Neuronal stem cell (in vitro differentiated cells): ENCODE measurements at places on chromosomes 4 and X.

GRCh38 chrX:139795196-139795595 lies 87.2 kb upstream of the MCF2 start:
- H3K4me3 ChIP-seq: no peak overlapping the region
- no peaks in the 10 kb centered on the region for H3K36me3 ChIP-seq
- H3K27me3 ChIP-seq: no peaks in the 10 kb centered on the region
- H3K4me1 ChIP-seq: no peaks in the 10 kb centered on the region
- no peak overlapping the region for H3K27ac ChIP-seq
- no peak for DNase-seq

DNA sequence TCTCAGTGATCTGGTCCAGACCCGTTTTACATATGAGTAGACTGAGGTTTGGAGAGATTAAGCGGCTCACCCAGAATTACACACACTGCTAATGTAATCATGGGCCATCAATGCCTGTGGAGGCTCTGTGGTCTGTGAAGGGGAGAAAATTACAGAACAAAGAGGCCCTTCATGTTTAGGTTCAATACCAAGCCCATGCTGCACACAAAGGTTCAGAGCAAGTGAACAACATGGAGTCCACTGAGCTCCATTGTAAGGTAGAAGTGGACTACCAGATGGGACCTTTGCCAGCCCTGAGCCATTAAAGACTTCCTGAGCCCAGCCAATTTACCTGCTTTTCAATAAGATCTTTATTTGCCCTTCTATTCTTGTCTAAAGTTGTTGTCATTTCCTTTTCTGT lies 109.8 kb downstream of the LUZP4 start:
- H3K36me3 ChIP-seq: no peaks in the 10 kb centered on the region
- DNase-seq: no peak
- H3K4me1 ChIP-seq: no peaks in the 10 kb centered on the region
- no peak overlapping the region for H3K4me3 ChIP-seq

GRCh38 chrX:46788902-46789301 lies 30.0 kb upstream of the SLC9A7 start:
- no peaks in the 10 kb centered on the region for H3K4me1 ChIP-seq
- no peaks in the 10 kb centered on the region for H3K27me3 ChIP-seq
- H3K27ac ChIP-seq: no peak overlapping the region

- H3K4me3 ChIP-seq: no peak overlapping the region
- H3K4me1 ChIP-seq: no peaks in the 10 kb centered on the region
- H3K27ac ChIP-seq: no peak overlapping the region
- no peak for DNase-seq
- no peaks in the 10 kb centered on the region for H3K27me3 ChIP-seq
These were observed 35.7 kb downstream of the CASK start for GRCh38 chrX:41887691-41888090.

DNA sequence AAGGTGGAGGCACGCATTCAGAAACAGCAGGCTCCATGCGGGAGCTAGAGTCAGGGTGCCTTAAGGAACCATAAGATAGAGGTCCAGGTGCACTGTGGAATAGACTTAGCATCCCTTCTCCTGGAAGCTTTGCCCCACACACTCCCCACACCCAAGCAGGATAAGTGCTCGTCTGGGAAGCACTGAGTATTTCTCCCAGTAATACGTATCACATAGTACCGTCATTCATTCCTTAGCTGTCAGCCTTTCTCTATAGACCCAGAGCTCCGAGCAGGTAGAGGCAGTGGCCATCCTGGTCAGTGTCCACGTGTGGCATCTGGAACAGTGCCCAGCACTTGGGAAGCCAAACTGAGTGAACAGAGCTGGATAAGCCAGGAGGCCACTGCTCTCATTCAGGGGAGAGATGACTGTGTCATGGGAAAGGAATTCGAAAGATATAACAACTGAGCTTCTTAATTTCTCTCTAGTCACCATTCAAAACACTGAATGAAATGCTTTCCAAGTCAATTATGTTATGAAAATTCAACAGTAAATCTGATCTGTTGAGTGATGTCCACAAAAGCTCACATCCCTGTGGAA lies 9.9 kb downstream of the APBB2 start:
- no peaks in the 10 kb centered on the region for H3K36me3 ChIP-seq
- no peak overlapping the region for H3K27ac ChIP-seq
- DNase-seq: no peak
- peaks cover 9% of the 10 kb centered on the region for H3K4me1 ChIP-seq
- peaks cover 54% of the 10 kb centered on the region for H3K27me3 ChIP-seq
- H3K4me3 ChIP-seq: no peak overlapping the region

DNA sequence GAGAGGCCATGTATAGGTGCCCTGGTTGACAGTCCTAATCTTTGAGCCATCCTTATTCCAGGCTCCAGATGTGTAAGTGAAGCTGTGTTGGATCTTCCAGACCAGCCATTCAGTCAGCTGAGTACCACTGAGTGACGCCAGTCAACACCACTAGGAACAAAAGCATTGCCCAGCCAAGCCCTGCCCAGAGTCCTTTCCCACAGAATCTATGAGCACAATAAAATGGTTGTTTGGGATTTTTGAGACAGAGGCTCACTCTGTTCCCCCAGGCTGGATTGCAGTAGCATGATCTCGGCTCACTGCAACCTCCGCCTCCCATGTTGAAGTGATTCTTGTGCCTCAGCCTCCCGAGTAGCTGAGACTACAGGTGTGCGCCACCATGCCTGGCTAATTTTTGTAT lies 262.5 kb downstream of the BCOR start:
- DNase-seq: no peak
- no peak overlapping the region for H3K27ac ChIP-seq
- no peaks in the 10 kb centered on the region for H3K36me3 ChIP-seq
- no peaks in the 10 kb centered on the region for H3K27me3 ChIP-seq

- H3K36me3 ChIP-seq: no peaks in the 10 kb centered on the region
- H3K4me1 ChIP-seq: no peaks in the 10 kb centered on the region
- H3K27me3 ChIP-seq: no peaks in the 10 kb centered on the region
These were observed 46.6 kb upstream of the UBE2NL start for GRCh38 chrX:143837010-143837843.
